ENCODE measurements at places on chromosomes 5 and 9. TPM values are rescaled to one million over a fixed set of nuclear protein-coding genes. Genes with fewer than 3 reads are reported as not detected.

- DNase-seq: no peak
These were observed 152.8 kb downstream of the TMEM167A start for GRCh38 chr5:82924226-82925060.

Gene BRINP1
- total RNA-seq: 0.49 TPM

Gene ARHGEF37
- 17.7 TPM for total RNA-seq

Gene ATP10B
- 9.1 TPM for total RNA-seq

Gene ANKRD20A1
- 18.2 TPM for total RNA-seq

Gene SPINK13
- not detected for total RNA-seq

Gene DAB2
- total RNA-seq: 60.4 TPM
